Omental fat pad (tissue), 4 donors: ENCODE measurements at places on chromosomes 12 and 14.

DNA sequence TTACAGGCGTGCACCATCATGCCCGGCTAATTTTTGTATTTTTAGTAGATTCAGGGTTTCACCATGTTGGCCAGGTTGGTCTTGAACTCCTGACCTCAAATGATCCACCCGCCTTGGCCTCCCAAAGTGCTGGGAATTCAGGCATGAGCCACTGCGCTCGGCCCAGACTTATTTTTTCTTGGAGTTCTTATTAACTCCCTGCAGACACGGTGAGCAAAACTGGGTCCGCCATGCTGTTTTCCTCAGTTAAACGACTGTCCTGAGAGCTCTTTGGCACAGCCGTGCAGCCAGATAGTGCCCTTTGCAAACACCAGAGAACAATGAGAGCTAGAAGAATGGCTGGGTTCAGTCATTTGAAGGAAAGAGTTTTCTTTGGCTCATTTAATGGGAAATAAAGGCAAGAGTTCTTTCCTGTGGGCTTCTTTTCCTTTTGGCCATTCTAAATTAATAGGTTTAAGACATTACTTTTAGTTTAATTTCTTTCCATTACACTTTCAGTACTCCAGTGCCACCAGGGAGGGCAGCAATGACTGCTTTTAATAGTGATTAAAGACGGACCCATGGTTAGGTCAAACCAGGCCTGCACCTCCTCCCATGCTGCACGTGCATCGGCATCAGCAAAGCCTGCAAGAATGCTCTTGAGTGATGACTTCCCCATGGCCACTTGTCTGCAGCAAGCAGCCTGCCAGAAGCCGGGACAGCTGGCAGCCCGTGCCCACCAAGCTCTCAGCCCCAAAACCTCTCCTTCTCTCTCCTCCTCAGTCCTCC lies 60.7 kb downstream of the VCPKMT start:
- DNase-seq: no peak

- DNase-seq: no peak
Observed at GRCh38 chr14:75469164-75469563, 41.3 kb downstream of the JDP2 start.

DNA sequence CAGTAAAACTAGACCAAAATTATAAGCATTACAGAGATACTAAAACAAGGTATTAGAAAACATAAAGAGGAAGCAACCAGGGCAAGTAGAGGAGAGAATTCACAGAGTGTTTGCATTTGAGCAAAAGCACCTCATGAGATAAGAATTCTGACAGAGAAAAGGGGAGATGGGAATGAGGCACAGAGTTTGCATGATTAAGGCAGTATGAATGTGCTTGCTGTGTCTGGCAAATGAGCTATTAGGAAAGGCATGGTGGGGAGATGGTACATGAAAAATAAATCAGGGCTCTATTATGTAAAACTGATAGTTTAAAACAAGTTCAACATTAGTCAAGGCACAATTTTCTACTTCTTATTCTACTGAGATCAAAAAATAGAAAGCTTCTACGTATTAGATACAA lies 23.1 kb downstream of the GARIN6 start:
- no peak for DNase-seq

DNA sequence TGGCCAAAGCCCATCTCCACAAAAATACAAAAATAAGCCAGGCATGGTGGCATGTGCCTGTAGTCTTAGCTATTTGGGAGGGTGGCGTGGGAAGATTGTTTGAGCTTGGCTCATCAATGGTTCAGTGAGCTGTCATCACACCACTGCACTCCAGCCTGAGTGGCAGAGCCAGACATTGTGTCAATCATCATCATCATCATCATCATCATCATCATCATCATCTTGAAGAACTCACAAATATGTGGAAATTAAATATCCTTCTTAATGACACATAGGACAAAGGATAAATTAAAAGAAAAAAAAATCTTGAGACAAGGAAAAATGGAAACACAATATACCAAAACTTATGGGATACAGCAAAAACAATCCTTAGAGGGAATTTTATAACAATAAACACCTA lies 132.5 kb downstream of the LRFN5 start:
- no peak for DNase-seq

DNA sequence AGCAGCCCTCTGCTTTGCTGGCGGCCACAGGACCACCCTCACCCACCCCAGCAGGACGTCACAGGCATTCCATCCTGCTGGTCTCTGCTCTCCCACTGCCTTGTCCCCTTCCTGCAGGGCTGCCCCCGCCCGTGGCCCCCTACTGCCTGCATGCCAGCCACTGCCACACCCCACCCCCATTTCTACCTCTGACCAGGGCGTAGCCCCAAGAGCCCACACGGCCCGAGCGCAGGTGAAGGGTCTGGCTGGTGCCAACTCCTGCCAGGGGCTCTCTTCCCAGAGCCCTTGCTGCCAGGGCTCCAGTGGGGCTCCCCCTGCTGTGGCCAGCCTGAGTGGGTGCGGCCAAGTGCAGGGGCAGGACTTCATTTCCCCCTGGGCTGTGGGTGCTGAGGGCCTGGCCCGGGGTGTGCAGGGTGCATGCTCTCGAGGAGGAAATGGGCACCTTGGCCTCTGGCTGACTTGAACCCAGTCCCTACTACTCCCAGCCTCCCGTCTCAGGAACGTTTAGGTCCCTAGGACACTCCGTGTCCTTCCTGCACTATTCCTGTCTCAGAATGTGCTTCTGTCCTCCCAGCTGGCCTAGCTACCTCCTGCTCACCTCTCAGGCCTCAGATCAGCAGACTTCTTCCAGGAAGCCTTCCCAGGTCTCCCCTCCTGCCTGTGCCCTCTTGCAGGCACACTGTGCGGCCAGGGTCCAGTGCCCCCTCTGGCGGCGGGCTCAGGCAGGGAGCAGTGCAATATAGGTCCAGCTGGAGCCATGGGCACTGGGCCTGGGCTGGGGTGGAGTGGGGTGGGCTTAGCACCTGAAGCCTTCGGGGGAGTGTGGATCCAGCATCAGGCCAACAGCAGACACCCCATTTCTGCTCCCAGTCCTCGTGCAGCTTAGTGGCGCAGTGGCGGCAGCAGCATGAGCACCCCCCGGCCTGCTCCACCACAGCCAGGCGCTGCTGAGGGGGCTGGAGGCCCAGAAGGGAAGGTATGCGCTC lies 1.4 kb downstream of the LBHD2 start:
- DNase-seq: no peak

DNA sequence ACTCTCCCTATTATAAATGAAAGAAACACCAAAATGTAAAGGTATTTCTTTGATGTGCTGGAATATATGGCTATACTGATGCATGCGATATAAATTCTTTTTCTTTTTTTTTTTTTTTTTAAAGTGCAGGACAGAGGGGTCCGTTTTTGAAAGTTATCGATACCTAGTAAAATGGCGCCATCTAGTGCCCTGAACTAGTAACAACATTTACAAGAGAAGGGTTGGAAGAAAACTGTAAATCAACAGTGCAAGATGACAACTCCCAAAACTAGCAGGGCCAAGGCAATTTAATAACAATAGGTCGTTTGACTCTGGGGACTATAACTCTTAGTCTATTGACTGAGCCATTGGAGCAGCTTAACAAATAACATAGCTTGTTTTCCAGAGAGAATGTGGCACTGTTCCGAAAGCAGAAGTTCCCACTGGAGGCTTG lies 137.7 kb downstream of the SPTSSA start:
- no peak for DNase-seq

DNA sequence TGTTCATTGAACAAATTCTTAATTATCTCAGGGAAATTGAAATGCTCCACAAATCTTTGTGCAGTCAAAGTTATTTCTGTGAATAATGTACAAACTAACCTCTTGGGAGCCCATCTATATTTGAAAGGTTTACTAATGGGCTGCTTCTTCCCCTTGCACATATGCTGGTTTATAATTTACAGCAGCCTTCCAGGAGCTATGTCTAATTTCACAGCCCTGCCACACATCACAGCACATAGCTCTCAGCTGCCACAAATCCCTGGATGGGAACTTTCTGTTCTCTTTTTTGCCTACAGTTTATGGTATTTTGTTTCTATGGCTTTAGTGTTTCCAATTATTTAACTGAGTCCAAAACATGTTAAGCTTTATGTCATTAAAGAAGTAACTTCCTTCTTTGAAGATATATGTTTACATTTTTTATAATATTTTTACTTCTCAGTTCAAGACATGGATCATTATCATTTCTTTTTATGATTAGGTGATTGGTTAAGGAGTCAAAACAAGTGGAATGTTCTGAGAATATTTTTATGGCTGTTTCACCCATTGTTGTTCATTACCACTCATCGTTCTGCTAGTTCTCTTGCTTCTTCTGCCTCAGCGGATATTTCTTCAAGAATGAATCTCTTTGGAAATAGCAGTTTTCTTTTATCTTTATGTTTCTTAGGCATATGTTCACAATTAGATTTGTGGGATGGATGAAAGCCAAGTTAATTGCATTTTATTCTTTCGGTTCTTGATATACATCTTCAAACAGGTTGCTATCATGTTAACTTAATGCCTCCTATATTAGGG lies 475.6 kb upstream of the MIS18BP1 start:
- DNase-seq: no peak

- DNase-seq: no peak
Observed at GRCh38 chr12:24379433-24379832, 430.0 kb upstream of the SOX5 start.

DNA sequence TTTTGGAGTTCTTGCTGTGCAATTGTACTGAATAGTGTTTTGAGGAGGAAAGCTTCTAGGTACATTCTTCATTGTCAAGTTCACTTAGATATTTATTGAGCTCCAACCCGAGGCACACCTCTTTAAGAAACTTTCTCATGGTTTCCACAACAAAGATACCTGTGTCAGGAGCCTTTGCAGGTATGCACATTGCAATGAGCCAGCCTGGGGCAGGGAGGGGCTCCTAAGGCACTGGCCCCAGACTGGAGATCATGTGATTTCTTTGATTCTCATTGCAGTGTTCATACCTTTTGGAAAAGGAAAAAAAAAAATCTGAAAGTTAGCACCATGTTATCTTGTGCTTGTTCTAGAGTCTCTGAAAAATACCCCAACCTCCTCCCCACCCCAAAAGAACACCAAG lies 80.3 kb downstream of the PRMT8 start:
- DNase-seq: no peak

DNA sequence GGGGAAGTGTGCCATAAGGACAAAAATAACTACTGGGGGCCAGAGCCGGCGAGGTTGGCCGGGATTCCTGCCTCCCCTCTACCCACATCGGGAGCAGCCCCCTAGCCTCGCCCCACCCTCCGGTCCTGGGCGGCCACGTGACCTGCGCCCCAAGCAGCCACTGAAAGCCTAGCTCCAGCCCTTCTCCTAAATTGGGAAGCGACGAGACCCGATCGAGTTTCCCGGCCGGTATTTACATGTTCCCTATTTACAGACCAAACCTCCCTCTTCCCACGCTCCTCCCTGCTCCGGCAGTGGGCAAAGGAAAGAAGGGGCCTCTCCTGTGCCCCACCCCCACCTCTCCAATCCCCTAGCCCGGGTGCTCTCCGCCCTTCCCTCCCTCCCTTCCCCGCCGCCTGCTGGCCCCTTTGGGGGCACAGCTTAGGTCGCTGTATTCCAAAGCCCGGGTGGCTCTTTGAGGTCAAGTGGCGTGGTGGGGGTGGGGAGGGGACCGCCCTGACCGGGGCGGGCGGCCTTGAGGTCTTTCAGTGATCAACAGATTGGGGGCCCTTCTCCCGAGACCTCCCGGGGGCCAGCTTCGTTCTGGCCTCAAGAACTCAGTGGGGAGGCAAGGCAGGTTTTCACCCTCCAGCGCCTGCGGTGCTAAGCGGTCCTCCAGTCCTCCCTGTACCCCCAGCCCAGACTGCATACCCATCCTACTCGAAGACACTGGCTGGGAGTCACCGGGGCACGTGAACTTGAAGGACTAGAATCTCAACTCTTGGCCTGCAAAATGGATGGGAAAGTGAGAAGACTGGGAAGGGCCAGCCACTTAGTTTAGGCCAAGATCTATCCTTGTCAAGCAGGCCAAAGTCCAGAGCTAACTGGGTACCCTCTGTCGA lies 6.3 kb upstream of the CTDSP2 start:
- no peak for DNase-seq

DNA sequence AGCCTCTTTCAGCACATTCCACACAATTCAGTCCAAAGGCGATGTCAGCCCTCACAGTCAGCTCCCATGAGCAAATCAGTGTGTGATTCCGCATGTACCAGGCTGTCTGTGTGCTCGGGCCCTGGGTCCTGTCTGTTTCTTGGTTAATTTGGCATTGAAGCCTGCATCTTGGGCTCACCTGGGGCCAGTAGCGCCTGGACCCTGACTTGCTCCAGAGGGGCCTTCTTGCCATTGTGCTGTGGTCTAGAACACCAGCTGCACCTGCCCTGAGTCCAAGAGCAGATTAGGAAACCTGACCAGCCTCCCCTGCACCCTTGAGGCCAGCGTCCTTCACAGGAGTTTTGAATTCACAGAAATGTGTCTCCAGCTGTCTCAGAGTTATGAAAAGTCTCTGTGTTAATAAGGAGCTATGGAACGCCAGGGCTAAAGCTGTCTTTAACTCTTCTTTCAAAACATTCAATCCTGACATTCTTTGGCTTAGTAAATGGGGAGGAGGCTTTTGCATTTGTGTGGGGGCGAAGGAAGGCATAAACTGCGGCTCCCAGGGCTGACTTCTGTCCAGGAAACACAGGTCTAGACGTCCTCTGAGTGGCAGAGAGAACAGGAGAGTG lies 102.2 kb downstream of the ARF6 start:
- DNase-seq: no peak

GRCh38 chr14:31933716-31934115 lies 143.4 kb upstream of the ARHGAP5 start:
- DNase-seq: no peak

GRCh38 chr12:116161588-116161987 lies 115.9 kb downstream of the MED13L start:
- DNase-seq: no peak

DNA sequence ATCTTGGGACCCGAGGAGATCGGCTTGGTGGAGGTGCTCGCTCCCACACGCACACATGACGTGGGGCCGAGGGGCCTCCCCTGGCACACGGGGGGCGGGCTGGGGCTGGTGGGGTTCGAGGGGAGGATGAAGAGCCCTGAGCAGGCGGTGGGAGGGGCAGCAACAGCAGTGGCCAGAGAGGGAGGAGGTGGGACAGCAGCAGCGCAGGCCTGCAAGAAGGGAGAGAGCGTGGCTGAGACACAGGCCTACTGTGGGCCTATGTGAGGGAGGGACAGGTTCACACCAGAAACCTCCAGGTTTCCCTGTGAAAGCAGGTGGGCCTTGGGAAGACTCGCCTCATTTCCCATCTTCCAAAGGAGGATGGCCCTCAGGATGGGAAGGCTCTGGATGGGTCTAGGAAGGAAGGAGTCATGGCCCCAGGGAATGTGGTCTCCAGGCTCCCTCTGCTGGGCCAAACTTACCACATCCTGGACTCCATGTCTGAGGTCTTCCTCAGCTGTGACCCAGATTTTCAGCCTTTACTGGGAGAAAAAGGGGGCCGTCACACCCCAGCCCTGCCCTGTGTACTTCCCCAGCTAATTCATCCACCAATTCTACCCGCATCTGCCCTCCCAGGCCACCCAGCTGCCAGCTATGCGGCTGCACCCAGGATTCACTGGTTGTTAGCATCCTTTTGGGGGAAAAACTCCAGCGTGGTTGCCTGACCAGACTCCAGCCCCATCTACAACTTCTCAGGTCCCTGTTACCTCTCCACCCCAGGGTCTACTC lies 2.8 kb downstream of the PIANP start:
- DNase-seq: no peak
